ENCODE measurements at places on chromosomes 7 and 10.

- DNase-seq: no peak
Observed at GRCh38 chr7:98229441-98229840, 18.2 kb downstream of the BHLHA15 start.

GRCh38 chr7:18572154-18572553 lies 76.6 kb downstream of the HDAC9 start:
- DNase-seq: no peak

DNA sequence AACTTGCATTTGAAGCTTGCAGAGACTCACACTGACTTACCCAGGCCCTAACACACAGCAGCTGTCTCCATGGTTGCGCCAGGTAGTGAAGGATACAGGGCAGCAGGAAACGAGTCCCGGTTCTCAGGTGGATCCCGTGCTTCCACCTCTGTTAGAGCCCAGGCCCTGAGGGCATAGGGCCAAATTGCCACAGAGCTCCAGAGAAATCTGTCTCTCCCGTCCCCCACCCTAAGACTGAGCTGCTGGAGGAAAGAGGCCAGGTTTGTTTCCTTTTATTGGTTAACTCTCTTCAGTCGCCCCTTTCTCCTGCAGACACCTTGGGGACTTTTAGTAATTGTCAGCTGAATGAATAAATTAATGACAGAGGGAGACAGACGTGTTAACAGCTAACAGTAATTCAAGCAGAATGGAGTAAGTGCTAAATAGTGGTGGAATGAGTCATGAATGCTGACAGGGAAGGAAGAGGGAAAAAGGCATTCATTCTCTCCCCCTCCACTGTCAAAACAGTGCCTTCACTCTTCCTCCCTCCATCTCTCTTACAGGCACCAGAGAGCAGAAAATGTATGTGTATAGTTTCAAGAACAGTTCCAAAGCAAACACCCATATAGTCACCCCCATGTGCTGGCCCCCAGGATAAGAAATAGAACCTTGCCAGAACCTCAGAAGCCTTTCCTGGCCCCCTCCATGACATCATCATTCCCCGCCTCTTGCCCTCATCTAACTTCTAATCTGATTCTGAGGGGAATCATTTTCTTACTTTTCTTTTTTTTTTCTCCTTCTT lies 16.8 kb upstream of the DLG5 start:
- no peak for DNase-seq

GRCh38 chr10:34698979-34699378 lies 116.1 kb downstream of the PARD3 start:
- no peak for DNase-seq

Measured in AG04450 (cell line).